ENCODE measurements at places on chromosomes 12 and 14.

DNA sequence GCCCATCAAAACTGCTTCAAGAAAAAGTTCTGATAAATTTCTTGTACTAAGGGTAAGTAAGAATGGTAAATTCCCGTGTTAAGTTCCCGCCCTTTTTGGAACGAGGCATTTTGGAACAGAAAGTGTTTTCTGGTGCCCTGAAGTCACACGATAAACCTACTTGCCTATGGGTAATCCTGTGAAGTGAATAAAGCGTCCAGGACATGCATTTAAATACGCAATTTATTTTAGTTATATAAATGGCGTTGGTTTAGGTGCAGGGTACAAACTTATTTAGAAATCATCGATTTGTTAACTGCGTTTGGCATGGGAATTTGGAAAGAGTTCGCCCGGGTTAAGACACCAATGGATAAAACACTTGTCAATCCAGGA is 715 bp upstream of the RAP1B start:
- DNase-seq: no peak

DNA sequence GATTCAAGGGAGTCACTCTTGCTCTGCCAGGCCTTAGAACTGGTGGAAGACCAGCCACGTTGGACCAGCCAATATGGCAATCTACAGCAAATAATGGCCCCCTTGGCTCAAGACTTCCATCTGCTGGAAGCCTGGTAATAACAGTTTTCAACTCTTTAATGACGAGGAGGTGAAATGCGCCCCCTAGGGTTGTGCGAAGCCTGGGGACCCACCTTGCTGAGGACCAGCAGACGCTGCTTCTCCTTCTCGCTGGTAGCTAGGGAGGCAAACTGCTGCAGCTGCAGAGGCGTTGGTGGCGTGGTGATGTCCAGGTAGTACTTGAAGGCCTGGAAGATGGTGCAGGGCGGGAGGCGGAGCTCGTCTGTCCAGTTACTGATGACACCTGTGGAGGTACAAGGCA is 41.5 kb upstream of the FBXO21 start:
- DNase-seq: no peak

- no peak for DNase-seq
These were observed 92.2 kb upstream of the SFSWAP start for GRCh38 chr12:131618701-131619100.

DNA sequence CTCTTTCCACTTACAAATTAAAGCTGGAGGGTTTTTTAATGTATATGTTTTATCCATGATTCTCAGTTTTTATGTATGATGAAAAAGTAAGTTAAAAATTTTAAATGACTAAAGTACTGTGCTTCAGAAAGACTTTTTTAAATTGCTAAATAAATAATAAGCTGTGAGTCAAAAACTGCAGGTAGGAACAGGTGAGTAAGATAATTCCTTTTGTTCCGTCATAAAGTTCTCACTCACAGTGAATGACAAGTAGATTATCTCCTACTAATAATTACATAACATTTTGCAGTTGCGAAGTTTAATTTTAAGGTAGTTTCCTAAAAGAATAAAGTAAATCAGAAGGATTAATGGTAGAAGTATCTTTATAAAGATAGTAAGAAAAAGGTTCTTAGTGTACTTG is 78.0 kb downstream of the PRKCH start:
- no peak for DNase-seq

DNA sequence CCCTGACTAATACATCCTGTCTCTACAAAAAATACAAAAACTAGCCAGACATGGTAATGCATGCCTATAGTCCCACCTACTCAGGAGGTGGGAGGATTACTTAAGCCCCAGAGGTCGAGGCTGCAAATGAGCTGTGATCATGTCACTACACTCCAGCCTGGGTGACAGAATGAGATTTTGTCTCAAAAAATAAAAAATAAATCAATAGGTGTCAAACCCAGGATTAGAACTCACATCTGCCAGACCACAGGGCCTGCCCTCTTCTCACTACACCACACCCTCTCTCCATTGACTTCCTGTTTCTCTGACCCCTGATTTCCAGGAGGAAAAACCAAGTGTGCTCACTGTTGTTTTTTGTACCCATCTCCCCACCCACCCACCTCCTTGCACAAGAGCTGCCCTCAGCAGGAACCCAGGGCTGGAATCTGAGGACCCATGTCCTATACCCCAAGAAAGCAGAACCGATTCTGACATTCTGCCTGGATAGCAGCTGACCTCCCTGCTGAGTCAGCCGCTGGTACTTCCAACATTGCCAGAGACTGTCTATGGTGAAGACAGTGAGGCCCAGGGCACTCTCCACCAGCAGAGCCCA is 6.2 kb downstream of the CMKLR1 start:
- DNase-seq: no peak

GRCh38 chr12:12979126-12979525 is 20.9 kb downstream of the HEBP1 start:
- no peak for DNase-seq

DNA sequence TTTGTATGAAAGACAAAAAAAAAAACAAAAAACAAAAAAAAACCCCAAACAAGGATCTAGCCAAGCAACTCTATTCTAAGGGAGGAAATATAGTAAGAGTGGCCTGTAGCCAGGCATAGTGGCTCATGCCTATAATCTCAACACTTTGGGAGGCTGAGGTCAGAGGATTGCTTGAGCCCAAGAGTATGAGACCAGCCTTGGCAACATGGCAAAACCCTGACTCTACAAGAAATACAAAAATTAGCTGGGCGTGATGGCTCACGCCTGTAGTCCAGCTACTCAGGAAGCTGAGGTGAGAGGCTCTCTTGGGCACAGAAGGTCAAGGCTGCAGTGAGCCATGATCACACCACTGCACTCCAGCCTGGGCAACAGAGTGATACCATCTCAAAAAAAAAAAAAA is 47.9 kb downstream of the TMEM117 start:
- no peak for DNase-seq

GRCh38 chr12:132247718-132248452 is 81.5 kb downstream of the GALNT9 start:
- DNase-seq: no peak

DNA sequence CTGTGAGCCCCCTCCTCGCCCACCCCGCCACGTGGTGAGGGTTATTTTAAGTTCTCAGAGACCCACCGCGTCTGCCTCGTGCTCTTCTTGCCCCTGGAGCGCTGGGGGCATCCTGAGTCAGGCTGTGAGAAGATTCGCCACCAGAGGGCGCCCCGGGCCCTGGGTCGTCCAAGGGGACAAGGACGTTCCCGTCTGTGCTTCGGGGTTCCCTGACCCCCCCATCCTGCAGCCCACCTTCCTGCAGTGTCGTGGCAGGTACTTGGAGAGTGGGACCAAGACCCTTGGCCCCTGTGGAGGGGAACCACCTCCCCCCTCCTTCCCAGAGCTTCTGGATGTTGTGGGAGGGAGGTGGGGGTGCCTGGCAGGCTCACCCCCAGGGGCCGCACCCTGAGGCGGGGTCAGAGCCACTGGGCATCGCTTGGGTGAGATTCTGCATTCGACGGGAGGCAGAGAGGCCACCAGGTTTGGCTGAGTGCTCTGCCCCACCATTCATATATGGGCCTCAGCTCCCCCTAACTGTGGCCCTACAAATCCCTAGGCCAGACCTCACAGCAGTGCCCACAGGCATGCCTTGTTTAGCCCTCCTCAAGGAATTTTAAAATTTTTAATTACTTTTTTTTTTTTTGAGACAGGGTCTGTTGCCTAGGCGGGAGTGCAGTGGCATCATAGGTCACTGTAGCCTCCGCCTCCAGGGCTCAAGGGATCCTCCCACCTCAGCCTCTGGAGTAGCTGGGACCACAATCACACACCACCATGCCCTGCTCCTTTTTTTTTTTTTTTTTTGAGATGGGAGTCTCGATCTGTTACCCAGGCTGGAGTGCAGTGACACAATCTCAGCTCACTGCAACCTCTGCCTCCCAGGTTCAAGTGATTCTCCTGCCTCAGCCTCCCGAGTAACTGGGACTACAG is 17.0 kb downstream of the RHOF start:
- peak; percentile 93 for DNase-seq

GRCh38 chr14:24677956-24678355 is 44.0 kb upstream of the GZMB start:
- no peak for DNase-seq

DNA sequence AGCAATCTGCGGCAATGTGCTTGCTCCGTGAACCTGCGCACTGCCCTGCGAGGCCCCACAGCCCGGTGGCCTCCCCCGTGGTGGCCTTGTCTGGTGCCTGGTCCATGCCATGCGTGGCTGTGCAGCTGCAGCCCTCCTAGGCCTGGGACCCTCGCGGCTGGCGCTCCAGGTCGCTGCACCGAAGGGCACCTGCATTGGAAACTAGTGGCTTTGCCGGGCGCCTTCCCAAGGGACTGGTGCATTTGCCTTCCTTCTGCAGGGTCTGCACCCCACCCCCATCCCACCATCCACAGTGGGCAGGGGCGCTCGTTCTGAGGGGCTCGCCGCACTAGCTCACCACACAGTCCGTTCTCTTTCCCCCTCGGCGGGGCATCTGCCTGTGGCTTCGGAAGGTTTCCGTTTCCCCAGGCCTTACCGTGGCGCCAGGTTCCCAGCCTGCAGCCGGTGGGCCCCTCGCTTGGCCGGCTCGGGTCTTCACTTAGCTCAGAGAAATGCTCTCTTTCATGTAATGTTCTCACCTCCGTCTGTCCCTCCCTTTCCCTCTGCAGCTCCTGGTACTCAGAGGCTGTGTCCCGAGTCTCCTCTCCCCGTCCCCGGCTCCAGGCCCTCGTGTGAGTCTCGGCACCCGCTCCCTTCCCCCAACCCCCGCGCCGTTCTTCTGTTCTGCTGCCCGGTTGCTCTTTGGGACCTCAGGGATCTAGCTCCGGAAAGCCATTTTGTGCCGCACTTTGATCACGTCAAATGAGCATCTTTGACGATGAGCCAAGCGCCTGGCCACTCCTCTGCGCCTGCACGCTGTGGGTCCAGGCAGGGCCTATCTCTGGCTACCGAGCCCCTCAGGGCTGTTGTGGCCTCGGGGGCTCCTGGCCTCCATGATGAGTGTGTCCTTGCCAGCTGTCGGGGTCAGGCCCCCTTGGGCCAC is 31.9 kb downstream of the JAG2 start:
- DNase-seq: no peak

- no peak for DNase-seq
These were observed 5.1 kb downstream of the C12orf56 start for GRCh38 chr12:64385468-64385867.

- DNase-seq: no peak
These were observed 99.6 kb downstream of the ANO6 start for GRCh38 chr12:45315462-45315861.

GRCh38 chr14:99831903-99832685 is 38.9 kb downstream of the EML1 start:
- no peak for DNase-seq

DNA sequence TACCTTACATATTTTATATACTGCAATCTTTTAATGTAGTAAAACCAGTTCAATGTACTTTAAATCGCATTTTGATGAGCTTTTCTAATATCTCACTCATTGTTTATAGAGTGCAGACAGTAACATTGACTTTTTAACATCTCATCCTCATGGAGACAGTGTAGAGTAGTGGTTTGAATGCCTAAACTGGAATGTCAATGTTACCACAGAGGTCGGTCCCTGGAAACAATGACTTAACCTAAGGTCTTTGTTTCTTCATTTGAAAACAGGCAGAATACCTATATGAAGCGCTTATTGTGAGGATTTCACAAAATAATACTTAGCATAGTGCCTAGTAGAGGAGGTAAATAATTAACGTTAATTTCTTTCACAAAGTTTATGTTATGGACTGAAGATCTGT is 5.0 kb downstream of the CDK17 start:
- DNase-seq: no peak

GRCh38 chr14:42149609-42150261 is 543.1 kb downstream of the LRFN5 start:
- DNase-seq: no peak

DNA sequence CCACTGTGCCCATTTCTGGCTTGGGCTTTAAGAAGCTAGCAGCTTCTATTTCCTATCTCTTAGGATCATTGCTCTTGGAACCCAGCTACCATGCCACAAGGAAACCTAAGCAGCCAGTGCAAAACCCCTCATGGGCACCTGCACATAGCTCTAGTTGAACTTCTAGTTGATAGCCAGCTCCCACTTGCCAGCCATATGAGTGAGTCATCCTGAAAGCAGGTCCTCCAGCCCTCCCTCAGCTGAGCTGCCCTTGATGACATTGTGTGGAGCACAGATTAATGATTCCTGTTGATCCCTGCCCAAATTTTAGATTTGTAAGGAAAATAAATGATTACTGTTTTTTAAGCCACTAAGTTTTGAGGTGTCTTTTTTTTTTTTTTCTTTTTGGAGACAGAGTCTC is 234.2 kb upstream of the FBXO33 start:
- no peak for DNase-seq

DNA sequence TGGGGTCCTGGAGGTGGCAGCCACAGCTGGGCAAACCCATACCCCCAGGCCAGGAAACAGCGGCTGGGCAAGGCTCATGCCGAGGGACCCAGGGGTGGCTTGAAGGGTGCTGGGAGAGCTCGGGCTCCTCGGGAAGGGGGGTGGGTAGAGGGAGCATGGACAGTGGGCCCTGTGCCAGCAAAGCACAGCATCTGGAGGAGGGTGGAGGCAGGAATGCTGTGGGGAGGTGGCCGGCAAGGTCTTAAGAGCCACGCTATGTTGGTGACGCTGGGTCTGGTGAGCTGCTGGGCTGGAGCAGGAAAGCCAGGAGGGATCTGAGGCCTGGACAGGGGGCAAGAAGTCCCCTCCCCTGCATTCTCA is 48.2 kb upstream of the DLK1 start:
- no peak for DNase-seq

GRCh38 chr12:56905852-56906251 is 28.4 kb downstream of the SDR9C7 start:
- DNase-seq: no peak

DNA sequence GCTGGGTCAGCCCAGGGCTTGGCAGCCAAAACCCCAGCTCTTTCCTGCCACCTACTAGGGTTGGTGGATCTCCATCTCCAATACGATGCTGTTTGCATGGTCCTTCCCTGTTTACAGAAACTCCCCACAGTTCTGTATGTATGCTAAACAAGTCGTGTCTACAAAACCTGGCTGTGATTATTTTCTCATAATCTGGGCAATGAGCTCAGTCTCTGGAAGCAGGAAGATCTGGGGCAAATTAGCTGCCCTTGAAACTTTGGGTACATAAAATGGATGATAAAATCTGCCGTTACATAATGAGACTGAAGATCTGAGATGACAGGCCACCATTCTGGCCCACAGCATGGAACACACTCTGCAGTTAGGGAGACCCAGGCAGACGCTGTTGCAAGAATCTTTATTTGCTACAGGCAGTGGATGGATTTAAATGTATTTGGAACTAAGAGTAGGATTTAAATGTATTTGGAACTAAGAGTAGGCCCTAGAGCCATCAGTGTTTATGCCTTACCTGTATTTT is 31.7 kb downstream of the ACADS start:
- no peak for DNase-seq

- no peak for DNase-seq
These were observed 1.1 kb upstream of the RIOX1 start for GRCh38 chr14:73489481-73490175.

DNA sequence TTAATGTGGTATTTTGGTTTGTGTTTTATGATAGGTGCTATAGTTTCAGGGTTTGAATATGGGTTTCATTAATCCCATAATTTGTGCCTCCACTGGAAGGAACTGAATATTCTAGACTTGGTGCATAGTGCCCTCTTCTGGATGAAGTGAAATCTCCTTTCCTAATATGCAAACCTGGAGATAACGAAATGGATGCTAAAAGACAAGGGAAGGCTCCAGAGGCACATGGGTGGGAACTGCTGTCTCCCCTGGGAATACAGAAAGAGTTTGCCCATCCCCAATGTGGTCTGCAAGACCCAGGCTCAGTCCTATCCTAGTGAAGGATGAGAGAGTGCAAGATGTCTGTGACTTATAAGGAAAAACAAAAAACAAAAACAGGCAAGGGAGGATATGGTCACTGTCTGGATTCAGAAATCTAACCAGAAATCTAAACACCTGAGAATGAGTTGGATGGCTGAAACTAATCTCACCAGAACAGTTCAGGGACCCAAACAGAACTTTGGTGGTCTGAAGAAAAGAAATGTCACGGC is 142.3 kb upstream of the TMPO start:
- peak; percentile 22 for DNase-seq

All from GM13976 (cell line).